Eye (tissue), 1 donor: ENCODE measurements at places on chromosomes 3 and 15.

DNA sequence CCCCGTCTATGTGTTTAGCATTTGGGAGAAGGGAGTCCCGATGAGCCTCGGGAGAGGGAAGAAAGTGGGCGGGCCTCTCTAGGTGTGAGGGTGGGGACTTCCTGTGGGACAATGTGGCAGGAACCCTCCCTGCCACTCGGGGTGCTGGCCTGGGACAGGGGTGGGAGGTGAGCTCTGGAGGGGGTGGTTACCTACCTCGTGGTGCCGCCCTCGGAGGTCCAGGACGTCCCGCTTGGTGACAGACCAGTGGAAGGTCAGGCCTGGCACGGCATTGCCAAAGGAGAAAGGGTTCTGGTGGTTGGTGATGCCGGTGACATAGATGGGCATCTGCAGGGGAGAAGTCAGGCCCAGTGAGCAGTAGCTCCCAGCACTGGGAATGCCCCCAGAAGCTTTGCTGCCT lies 83.5 kb downstream of the NUP210 start:
- DNase-seq = no peak

GRCh38 chr3:123201223-123201556 lies 553 bp upstream of the SEC22A start:
- no peak for DNase-seq

GRCh38 chr3:150411546-150411945 lies 3.4 kb downstream of the TSC22D2 start:
- no peak for DNase-seq

DNA sequence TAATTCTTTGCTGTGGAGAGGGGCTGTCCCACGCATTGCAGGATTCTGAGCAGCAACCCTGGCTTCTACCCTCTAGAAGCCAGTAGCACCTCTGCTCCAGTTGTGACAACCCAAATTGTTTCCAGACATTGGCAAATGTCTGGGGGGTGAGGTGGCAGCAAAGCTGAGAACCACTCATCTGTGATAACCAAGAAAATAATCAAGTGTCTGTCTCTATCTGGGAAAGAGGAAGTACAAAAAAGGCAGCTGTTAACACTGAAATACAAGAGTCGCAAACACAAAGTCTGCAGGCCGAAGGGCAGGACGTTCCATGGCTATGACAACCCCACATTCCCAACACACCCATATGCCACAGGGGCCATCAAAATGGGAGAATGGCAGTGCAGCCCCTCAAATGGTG lies 42.2 kb upstream of the GNB5 start:
- no peak for DNase-seq

GRCh38 chr3:7506606-7507180 lies 645.8 kb downstream of the GRM7 start:
- no peak for DNase-seq

DNA sequence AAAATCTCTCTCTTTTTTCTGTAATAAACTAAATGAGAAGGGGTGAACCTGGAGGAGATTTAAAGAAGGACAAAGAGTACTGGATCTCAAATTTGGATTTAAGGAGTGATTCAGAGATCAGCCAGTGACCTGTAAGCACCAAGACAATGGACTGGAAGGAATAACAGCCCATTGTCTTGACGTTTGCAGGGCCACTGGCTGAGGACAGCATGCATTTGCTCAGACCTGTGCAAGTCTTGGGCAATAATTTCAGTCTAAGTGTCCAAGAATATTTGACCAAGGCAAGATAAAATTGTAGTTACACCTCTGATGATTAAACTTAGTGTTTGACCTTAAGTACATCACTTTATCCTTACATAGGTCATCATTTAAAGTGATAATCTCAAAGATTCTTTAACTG lies 55.8 kb upstream of the OSTN start:
- no peak for DNase-seq

DNA sequence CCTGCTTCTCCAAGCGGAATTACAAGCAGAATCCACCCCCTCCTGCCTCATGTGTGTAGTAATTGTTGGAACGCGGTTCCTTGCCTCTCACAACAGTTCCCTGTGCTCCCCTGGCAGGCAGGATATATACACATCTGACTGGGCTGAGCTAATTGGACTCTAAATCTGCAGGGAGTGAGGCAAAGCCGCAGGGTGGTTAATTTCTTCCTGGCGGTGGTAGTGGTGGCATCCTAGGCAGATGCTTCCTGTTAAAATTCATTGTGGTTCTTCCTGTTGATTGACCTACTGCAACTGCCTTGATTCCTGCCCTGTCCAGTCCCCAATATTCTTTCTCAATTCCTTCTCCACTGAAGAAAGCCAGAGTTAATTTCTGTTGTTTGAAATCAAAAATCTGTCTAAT lies 202.9 kb upstream of the PROK2 start:
- DNase-seq = peak; percentile 54

GRCh38 chr3:151402349-151402748 lies 17.8 kb upstream of the P2RY12 start:
- no peak for DNase-seq

GRCh38 chr3:12962292-12962691 lies 110.9 kb downstream of the IQSEC1 start:
- no peak for DNase-seq

GRCh38 chr15:88542342-88542733 lies 4.1 kb downstream of the DET1 start:
- no peak for DNase-seq

- no peak for DNase-seq
These were observed 12.8 kb upstream of the WDR49 start for GRCh38 chr3:167666563-167666962.

- DNase-seq = no peak
These were observed 798.2 kb downstream of the GRM7 start for GRCh38 chr3:7659079-7659478.

- DNase-seq = no peak
These were observed 13.2 kb downstream of the PRR23E start for GRCh38 chr3:127206154-127206553.
